ENCODE measurements at places on chromosomes 3 and 15.

GRCh38 chr3:184601576-184602371 is 40.2 kb downstream of the EPHB3 start:
- no peak for DNase-seq

DNA sequence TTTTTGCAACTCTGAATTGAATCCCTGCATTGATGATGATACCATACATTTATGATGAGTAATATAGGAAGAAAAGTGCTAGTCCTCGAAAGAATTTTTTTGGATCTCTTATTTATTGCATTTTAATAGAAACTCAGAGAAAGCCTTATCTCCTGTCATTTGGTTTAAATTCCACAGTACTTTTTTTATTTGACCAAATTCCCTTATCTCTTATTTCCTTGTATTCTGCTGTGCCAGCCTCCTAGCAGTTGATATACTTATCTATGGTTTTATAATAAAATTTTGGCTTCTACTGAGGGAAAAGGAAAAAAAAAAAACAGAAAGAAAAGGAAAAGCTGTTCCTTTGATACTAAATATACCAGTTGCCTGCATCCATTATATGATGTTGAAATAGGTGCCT is 535.1 kb upstream of the NR2F2 start:
- DNase-seq, result no peak

GRCh38 chr15:95024351-95024750 is 793.0 kb downstream of the MCTP2 start:
- peak; percentile 49 for DNase-seq

DNA sequence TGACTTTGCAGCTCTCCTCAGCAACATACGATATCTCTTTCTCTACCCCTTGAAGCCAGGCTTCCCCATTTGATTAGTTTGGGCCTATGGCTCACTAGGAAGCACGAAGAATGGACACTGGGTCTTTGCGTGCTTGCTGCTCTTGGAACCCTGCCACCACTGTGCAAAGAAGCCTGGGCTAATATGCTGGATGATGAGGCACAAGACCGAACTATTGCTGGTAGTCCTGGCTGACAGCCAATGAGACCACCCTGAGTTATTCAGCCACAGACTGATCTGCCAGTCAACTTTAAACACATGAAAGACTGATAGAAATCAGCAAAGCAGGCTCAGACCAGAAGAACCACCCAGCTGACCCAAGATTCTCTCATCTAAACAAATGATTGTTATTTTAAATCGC is 250.3 kb downstream of the CBLB start:
- no peak for DNase-seq

DNA sequence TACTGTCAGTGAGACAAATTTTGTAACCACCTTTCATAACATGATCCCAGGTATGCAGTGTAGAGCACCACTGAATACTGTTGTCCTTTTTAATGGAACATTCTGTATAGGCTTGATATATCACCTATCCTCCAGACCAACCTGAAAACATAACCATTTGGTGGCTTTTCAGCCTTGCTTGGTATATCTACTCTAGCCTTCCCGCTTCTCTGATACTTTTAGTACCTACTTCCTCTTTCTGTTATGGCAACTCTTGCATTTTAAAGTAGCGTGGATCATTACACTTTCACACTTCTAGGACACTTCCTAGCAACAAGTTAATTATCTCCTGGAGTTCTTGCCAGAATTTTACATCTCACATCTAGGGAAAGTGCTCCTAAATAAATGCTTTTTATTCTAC is 226.6 kb upstream of the ROBO1 start:
- DNase-seq, result no peak

DNA sequence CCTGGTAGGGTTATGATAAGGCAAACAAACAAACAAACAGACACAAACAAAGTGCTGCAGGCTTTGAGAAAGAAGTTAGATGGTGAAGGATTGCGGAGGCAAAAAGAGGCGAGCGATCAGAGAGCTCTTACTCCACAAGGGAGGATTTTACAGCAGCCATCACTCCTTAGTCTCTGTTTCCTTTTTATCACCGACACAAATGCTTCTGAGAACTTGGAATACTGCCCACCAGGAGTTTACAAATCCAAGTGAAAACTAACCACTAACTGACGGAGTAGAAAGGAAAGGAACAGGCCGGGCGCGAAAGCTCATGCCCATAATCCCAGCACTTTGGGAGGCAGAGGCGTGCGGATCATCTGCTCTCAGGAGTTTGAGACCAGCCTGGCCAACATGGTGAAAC is 35.6 kb upstream of the GPR160 start:
- DNase-seq, result no peak

DNA sequence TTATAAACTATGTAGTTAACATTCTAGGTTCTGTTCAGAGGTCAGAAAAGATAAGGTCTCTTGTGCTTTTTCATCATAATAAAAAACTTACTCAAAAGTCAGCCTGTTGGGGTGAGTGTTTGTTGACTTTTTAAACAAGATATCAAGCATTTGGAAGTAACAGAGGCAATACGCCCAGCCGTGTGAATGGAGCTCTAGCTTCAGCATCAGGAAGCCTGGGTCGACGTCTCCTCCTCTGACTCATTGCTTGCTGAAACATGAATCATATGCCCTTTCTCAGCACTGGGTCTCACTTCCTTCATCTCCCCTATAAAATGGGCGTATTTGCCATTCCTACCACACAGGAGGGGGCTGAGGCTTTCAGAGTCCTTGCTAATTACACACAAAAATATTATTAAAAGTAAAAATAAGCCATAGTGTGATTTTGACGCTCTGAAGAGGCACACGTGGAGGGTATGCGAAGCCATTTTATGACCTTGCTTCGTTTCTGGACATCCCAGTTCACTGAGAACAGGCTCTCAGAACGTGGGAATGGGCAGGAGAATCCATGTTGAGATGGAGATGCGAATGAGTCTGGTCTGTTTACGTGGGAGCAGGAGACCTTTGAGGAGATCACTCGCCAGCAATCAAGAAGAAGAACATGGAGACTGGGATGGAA is 220.8 kb upstream of the TPRG1 start:
- peak; percentile 92 for DNase-seq

GRCh38 chr3:126104028-126104635 is 20.2 kb upstream of the SLC41A3 start:
- no peak for DNase-seq

DNA sequence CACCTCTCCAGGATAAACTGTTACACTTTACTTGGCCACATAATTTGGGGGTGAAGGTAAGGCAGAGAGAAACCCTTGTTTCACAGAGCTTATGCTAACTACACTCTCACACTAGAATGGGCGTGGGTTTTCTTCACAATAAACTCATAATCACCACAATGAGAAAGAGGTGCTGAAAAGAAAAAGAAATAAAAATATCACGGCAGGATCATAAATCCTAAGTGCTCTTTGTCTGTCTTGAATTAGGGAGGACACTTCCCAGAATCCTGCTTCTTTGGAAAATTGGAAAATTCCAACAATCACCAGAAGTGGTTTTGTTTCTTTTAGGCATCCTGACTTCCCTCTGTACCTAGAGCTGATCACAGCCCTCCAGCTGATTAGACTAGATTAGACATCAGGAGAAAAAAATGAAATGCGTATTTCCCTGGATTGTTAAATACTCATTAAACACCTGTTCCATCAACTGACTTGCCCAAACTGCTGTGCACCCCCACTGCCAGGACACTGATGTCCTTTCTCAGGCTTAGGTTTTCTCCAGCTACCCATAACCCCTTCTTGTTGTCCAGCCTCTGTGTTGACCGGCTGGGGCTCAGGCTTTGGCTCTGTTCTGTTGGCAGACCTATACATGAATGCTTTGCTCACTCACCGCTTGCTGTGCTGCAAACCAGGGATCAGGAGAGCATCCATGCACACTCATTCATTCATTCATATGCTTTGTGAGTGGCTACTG is 41.6 kb upstream of the ACKR4 start:
- no peak for DNase-seq

- DNase-seq, result no peak
Observed at GRCh38 chr15:95734422-95735316, 595.8 kb upstream of the NR2F2 start.

DNA sequence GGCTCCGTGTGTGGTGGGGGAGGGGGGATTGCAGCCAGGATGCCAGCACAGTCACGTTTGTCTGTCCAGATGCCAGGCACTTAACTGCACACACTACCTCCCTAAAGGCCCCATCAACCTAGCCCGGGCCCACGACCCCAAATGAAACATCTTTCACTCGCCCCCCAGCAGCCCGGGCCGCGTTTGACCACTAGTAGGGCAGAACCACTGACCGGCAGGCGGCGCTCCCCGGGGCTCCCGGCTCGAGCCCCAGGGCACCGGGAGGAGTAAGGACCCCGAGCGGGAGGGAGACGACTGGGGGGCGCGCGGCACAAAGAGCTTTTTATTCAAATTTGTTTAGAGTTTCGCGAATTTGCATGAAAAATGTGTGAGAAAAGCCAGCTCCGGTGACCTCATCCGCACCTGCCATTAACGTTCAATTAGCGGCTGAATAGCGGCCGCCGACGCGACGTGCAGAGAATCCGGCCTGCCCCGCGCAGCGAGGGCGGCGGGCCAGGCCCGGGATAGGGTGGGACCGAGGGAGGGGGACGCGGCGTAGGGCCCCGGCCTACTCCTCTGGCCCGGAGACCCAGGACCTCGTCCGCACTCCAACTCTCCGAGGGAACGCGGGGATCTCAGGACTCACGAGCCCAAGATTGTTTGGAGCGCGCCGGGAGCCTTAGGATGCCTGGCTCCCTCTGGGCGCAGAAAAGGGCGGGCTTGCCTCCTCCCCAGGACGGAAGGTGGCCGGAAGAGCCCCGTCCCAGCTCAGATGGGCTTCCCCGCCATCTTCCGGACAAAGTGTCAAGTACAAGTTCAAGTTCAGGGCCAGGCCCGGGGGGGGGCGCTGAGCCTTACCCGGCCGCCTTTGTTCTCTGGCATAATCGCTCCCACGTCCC is 64.9 kb upstream of the POLG start:
- no peak for DNase-seq

GRCh38 chr15:75468913-75469598 is 17.6 kb upstream of the SIN3A start:
- DNase-seq, result no peak

GRCh38 chr3:15521573-15521965 is at the start of gene COLQ:
Gene COLQ (minus strand): TSS chr3:15521706. CDS start chr3:15521625, 81 bp downstream.
- DNase-seq, result no peak

GRCh38 chr3:39327746-39328349 is 1.7 kb upstream of the CCR8 start:
- DNase-seq, result no peak

GRCh38 chr15:70576696-70577095 is 186.7 kb downstream of the UACA start:
- peak; percentile 37 for DNase-seq

DNA sequence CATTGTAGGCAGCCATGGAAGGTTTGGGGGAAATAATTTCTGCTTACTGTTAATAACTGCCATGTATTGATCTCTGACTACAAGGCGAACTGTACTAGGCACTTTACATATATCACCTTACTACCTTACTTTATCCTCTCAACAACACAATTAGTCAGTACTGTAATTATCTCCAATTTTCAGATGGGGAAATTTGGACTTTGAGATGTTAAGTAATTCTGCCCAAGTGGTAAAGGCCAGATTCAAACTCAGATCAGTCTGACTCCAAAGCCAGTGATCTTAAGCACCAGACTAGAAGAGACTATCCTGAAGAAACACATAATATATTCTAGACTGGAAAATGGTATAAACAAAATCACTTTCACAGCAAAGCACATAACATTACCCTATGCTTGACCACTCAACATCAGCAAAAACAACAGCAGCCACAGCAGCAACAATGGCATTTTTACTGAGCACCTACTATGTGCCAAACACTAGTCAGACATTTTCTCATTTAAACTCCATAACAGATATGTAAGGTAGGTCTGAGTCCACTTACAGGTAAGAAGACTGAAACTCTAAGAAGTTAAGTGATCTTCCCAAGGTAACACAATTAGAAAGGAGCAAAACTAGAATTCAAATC is 13.1 kb downstream of the MTHFS start:
- no peak for DNase-seq

DNA sequence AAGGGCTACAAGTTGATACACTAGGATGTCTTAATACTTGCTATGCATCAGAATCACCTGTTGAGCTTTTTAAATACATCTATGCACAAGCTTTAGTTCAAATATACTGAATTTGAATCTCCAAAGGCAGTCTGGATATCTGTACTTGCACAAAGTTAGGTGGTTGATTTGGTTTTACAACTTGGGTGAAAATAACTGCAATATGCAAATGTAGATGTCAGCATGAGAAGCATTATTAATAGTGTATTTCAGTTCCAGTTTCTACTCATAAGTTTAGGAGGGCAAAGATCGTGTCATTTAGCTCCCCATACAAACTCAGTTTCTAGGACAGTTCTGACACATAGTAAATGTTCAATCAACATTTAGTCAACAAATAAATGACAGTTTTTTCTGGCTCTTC is 25.6 kb downstream of the IQCB1 start:
- no peak for DNase-seq

- DNase-seq, result no peak
Observed at GRCh38 chr3:122602011-122602710, 24.7 kb downstream of the PARP15 start.

GRCh38 chr15:93881310-93881709 is 350.1 kb upstream of the MCTP2 start:
- DNase-seq, result no peak

- DNase-seq, result peak; percentile 91
Observed at GRCh38 chr3:49133226-49133951, 539 bp upstream of the LAMB2 start.

DNA sequence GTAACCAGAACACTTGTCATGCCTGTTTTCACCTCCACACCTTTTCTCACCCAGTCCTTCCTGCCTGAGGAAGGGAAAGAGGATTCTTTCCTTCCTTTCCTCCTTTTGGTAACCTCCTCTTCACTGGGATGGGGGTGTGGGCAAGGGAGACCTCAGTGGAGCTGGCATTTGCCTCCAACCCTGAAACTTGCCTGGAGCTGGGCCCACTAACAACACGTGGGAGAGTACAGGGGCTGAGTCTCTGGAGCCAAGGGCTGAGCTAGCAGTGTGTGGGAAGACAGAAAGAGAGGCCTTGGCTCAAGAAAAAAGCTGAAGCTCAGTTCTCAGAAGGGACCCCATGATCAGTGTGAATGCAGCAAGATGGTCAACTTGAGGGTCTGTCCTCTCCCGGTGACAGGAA is 86.6 kb upstream of the SLC6A11 start:
- DNase-seq, result no peak
